ENCODE measurements at places on chromosomes 7 and 10.

DNA sequence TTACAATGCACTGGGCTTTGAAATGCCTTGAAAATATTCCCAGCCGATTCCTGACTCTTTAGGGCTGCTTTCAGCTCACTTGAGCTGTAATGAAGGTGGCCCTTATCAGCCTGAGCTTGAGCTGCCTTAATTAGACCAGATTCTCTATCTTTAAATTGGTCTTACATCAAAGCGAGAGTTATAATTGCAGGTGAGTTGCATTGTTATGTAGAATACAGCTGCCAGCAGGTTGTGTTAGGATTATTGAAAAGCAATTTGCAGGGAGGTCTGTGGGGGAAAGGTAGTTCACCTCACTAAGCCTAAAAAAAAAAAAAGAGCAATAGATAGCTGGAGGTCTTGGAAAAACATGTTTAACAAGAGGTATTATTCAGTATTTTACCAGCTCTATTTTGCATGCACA lies 142.2 kb upstream of the HABP2 start:
- DNase-seq, result no peak

DNA sequence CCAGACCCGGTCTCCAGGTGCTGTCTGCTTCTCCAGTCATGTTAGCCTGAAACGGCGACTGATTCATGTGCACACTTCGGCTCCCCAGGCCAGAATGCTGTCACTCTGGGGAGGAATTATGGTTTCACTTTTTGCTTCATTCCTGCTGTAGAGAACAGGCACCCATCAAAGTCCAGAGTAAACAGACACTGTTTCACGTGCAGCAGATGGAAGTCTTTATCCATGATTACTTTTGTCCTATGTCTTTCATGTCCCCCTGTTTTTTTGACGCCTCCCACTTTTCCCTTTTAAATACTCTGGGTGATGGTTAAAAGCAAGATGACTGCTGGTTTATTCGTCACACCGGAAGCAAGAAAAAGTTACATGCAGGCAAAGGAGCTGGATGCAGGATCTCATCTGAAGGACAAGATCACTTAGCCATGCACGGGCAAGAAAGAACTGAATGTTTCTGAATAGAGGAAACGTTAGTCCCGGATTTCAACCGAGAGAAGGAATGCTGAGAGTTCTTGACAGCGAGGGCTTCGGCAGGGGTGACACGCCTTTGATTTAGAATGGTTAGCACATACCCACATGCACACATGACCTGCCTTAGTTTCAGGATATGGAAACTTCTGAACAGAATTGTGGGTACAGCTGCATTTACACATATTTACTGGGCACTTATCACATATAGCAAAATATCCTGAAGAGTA lies 250.0 kb upstream of the KLF6 start:
- peak; percentile 26 for DNase-seq

GRCh38 chr10:84375011-84375410 lies 46.6 kb downstream of the CCSER2 start:
- no peak for DNase-seq

DNA sequence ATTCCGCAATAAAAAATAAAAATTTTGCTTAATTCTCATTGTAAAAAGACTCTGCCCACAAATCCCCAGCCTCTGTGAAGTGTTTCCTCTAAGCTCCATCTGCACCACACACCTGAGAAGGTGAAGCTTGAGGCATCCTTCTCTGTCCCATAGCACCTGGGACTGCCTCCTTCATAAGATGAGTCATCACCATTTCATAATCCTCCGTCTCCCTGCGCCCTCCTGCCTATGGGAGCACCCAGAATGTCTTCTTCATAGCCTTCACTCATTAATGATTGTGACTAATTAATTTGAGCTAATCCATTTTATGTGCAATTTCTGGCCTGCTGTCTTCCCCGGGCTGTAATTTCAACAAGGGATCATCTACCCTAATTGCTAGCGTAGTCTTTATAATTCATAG lies 90.3 kb downstream of the WDR11 start:
- no peak for DNase-seq

DNA sequence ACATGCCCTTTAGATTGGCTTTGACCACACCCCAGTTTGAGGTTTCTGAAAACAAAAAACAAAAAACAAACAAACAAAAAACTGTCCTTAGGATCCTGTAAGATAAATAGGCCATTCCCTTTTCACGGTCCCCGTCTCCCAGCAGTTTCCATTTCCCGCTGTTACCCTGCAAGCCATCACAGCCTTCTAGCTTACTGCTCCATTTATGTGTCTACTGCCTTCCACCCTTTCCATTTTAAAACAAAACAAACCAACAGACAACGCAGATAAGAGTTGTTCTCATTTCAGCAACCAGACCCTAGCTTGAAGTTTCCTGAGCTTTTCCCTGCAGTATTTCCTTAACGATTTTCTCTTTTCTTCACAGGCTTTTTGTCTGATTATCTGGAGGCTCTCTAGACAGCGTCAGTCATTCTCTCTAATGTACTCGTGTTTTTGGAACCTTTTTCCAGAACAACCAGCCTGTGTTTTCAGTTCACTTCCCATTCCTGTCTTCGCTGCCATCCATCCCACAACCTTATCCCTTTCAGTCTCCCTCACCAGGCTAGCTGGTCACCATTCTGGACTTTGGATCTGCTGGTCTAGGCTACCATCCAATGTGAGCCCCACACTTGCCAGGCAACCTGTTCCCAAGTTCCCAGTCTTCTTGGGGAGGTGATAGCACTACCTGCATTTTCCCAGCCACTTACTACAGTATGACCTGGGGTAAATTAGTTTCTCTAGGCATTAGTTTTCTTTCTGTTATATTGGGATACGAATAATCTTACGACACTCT lies 317.3 kb upstream of the FZD1 start:
- no peak for DNase-seq

- no peak for DNase-seq
Measured at GRCh38 chr7:108402865-108403264, 53.4 kb downstream of the NRCAM start.

DNA sequence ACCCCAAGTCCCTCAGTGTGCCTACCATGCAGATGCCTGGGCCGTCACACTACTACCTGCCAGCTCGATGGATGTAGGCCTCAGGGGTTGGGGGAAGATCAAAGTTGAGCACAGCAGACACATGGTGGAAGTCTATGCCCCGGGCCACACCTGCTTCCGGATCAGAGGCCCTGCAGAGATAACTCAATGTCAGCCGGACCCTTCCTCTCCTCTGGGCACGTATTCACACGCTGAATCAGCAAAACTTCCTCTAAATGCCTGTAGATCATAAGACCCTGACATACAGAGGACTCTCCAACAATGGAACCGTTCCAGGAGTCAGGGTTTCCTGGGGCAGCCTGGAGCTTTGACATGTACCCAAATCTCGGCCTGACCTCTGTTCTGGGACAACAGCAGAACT lies 3.7 kb downstream of the DDX56 start:
- no peak for DNase-seq

DNA sequence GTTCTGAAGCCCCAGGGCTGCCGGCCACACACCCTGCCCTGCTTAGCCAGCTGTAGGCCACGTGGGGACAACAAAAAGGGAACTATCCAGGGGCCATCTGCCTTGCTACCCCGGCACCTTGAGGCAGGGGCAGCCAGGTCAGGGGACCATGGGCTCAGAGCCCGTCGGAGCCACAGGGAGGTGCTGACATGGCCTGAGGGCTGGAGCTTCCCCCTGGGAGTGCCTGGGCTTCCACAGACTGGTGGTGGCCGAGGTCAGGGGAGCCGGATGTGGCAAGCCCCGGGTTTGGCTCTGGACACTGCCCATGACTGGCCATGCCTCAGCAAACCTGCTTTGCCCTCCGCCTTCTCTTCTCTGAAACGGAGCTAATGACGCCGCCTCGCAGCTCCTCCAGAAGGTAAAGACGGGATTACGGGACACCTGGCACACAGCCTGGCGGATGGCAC lies 178.5 kb downstream of the EBF3 start:
- no peak for DNase-seq

- no peak for DNase-seq
Measured at GRCh38 chr7:19381321-19381720, 236.1 kb upstream of the FERD3L start.

GRCh38 chr10:59867590-59867989 lies 38.8 kb downstream of the CCDC6 start:
- no peak for DNase-seq

- DNase-seq, result no peak
Measured at GRCh38 chr10:133131734-133132472, 28.1 kb upstream of the KNDC1 start.

GRCh38 chr7:92260248-92260781 lies 14.5 kb downstream of the ANKIB1 start:
- DNase-seq, result peak; percentile 34

- peak; percentile 54 for DNase-seq
Measured at GRCh38 chr10:6721964-6722615, 142.0 kb upstream of the PRKCQ start.

Data from MG63 (cell line).